Muscle of back (tissue), 13 donors: ENCODE measurements at places on chromosomes 1 and 21. TPM values are rescaled to one million over a fixed set of nuclear protein-coding genes. Genes with fewer than 3 reads are reported as not detected.

DNA sequence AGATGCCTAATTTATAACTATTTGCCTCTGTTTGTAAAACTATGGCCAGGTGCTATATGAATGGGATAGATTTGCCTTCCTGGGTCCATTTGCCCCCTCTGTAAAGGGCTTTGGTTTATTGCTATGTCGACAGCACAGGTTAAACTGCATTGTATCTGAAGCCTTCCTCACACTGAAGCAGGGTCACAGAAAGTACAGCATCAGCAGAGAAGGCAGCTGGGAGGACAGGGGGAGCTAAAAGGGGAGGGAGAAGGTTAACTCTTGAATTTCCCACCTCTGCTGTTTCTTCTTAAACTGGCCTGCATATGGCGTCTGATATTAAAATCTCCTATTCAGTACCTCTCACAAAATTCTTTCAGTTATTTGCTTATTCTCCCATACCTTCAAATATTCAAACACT lies 297.4 kb downstream of the TM2D1 start:
- no peak for DNase-seq

The PCP4 gene
- polyA plus RNA-seq: 2.1 TPM

The S1PR1 gene
- polyA plus RNA-seq: 13.3 TPM

The LCE1E gene
- not detected for polyA plus RNA-seq
